Hepatic stellate cell (primary cell): ENCODE measurements at places on chromosomes 6 and 20.

DNA sequence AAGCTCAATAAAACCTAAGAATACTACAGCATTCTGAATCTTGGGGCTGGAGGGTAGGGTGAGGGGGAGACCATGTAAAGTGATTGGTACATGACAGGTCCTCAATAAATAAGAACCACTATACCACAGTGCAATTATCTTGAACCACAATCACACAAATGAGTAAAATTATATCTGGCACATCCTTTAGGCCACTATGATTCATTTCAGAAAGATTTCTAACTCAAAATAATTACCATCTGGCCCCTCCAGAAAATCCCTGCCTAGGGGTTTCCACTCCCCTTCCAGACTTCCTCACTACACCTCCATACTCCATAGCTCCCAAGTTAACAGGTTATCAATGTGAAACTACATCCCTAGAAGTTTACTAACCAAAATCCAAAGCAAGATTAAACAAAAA lies 19.7 kb downstream of the AKIRIN2 start:
- no peak for DNase-seq

DNA sequence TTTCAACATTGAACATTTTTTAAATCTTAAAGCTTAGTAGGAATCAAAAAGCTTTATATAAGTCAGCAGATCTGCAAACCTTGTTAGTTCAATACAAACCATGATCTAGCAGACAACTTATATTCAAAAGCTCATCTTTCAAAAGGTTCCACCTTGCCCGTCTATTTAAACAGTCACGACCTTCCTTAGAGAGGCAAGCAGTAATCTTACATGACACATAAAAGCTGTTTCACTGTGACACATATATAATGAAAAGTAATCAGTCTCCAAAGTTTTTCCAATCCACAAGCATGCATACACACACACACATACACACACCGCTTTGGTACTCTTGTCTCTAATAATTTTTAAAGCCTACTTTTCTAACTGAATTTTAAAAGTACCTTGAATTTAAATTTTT lies 12.9 kb downstream of the SOD2 start:
- DNase-seq = no peak

- DNase-seq = no peak
Observed at GRCh38 chr6:102732898-102733297, 1339.4 kb downstream of the GRIK2 start.

DNA sequence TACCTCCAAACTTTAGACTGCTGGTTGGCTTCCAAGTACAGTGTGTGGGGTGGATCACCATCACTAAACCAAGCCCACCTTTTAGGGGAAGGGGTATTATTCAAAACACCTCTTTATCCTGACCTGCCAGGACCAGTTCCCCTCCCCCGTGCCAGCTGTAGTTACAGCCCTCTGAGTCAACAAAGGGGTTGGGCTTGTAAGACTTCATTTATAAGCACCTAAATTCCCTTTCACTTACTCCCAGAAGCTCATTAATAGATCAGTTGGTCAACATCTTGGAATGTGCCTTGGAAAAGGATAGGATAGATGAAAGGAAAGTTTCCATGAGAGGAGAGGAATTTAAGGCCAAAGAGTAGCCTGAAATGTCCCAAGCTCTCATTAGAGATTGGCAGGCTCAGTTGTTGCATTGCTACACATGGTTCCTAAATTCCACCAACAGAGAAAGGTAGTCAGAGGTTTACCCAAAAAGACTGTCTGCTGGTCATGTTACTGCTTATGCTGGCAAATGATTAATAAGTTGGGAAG lies 59.2 kb downstream of the TNFAIP3 start:
- peak; percentile 57 for DNase-seq

- no peak for DNase-seq
Observed at GRCh38 chr6:30618270-30618797, 694 bp downstream of the MRPS18B start.

DNA sequence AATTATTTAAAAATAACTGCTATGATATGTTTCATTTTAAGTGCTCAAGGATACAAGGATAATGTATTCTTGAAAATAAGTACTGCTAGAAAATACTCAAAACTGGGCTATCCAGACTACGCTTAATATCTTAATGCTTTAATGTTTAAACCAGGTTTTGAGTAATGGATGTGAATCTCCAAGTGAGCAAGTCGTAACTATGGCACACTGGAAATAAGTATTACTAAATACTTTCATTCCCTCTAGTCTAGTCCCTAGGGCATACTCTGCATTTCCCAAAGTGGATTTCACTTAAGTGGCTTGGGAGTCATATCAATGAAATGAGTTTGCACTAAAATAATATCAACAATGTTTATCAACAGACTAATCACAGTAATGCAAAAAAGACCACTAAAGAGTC lies 48.1 kb downstream of the HMGCLL1 start:
- no peak for DNase-seq

- peak; percentile 81 for DNase-seq
Observed at GRCh38 chr6:168032005-168032760, 34.7 kb downstream of the KIF25 start.

DNA sequence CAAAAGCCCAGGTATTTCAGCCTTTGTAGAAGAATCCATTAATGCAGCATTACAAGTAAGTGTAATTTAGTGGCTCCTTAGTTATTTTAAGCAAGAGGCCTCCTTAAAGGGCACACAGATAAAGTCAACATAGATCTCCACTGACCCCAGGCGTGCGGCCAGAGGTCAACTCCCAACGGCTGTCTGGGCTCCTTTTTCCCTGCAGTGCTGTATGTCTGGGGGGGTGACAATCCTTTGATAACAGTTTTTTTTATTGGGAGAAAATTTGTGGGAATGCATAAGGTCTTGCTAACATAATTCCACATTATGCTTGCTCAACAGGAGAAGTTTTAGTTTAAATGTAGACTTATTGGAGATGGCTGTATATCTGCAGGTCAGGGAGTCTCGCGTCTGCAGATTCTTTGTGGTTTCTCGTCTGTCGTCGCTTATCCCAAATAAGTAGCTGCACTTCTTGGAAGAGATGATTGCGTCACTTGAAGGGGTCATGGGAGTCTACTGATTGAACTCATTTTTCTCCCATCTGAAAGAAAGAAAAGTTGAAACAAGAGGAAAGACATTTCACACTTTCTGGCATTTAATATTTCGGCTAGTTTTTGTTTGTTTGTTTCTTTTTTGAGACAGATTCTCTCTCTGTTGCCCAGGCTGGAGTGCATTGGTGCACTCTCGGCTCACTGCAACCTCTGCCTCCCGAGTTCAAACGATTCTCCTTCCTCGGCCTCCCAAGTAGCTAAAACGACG lies 151.7 kb upstream of the AKAP12 start:
- DNase-seq = peak; percentile 46

DNA sequence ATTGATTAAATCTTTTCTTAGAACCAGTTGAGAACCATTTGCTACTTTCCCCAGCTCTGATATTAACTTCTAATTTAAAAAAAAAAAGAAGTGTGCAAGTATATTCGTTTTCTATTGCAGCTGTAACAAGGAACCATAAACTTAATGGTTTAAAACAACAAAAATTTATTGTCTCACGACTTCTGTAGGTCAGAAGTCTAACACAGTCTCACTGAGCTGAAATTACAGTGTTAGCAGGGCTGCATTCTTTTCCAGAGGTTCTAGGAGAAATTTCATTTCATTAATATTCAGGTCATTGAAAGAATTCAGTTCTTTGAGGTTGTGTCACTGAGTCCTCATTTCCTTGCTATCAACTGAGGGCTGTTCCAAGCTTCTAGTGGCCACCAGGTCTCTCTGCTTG lies 213.5 kb upstream of the RNF217 start:
- DNase-seq = no peak

GRCh38 chr20:61534346-61534745 lies 282.3 kb downstream of the CDH4 start:
- no peak for DNase-seq

- peak; percentile 10 for DNase-seq
Observed at GRCh38 chr20:9323622-9324021, 190.8 kb upstream of the LAMP5 start.

DNA sequence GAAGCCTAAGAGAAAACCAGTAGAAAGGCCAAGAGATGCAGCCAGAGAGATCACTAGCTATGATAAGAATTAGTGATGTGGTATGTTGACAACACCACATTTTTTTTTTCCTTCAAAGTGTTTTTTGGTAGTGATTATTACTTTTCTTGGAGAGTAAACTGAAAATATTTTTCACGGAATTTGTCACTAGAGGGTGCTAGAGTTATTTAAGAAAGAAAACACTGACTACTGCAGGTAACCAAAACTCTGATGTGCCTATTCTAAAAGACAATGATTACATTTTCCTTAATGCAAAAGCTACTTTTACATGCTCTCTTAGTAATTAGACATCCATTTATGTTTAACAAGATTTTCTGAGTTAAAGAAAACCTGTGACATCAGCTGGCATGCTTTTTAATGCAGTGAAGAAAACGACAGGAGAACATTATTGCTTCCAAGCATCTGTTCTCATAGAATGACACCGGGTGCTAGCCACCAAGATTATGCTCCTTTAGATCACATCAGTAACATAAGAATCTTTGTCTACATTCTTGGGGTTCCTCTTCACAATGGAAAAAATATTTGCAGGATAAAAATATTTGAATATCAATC lies 28.8 kb downstream of the RWDD2A start:
- no peak for DNase-seq

DNA sequence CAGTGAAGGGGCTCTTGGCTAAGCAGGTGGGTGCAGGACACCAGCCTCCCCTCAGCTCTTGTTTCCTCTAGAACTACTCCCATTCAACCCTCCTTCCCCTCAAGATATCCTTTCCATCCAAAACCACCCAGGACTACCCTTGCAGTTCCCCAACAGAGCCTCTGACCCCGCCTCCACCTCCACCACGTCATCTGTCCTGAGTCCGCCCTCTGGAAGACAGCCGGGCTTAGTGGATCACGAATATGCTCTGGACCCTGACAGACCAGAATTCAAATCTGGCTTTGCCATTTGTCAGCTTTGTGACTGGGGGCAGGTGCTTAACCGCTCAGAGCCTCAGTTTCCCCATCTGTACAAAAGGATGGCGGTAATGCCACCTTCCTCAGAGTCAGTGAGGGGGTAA lies 31.4 kb downstream of the TFEB start:
- no peak for DNase-seq

DNA sequence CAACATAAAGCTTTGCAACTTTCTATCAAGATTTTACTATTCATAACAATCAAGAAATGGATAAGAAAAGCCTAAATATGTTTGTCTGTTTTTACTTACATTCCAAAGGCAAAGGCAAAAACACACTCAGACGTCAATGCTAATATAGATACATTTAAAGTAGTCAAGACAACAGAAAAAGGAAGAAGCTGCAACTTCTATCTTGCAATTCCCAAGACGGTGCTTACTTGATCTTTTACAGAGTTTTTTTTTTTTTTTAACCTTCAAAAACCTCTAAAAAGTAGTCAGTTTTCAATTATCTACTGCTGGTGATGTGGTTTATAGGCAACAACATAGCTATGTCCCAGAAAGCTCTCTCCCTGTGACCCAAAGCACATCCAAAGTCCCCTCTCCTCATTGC lies 58.1 kb downstream of the EPB41L2 start:
- no peak for DNase-seq

GRCh38 chr20:63228806-63229205 lies 6.9 kb upstream of the BIRC7 start:
- DNase-seq = no peak

DNA sequence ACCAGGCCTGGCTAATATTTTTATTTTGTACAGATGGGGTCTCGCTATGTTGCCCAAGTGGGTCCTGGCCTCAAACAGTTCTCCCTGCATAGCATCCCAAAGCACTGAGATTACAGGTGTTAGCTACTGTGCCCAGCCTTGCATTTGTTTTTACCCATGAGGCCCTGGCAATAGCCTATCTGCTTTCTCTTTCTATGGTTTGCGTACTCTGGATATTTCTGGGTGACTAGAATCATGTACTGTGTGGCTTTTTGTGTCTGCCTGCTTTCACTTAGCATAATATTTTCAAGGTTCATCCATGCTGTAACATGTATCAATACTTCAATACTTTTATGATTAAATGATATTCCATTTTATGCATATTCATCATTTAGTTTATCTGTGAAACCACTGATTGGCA lies 451.7 kb downstream of the GRIK2 start:
- DNase-seq = no peak

- no peak for DNase-seq
Observed at GRCh38 chr20:4814696-4815252, 93.1 kb downstream of the PRND start.

DNA sequence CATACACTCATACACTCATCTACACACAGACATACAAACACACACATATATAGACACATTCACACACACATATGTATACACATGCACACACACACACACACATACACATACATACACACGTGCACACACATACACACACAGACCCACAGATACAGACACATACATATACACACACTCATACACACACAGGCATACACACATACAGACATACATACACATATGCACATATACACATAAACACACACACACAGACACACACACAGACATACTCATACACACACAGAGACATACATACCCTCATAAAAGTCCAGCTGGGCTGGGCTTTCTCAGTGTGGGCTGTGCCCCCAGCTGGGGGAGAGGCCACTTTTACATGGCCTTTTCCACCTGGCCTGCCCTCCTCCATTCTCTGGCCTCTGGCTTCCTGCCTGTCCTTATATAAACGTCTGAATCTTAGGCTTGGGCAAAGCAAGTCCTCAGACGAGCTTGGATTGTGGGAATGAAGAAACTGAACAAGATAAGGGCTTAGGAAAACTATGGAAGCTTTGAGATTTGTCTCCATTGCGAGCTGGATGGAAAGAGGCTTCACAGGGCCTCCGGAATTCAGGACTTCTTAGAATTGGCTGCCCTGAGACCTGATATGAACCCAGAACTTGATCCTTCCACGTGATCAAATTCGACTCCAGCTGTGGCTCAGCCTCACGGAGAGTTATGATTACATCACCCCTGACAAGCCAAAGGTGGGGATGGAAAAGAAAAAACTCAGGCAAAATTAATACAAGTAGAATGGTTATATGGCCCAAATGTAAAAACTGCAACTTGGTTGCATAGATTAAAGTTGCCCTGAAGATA lies 22.5 kb upstream of the CST3 start:
- DNase-seq = no peak

- DNase-seq = no peak
Observed at GRCh38 chr20:35491823-35492222, 36.4 kb downstream of the CEP250 start.
